Activated naive CD4-positive, alpha-beta T cell (primary cell): ENCODE measurements at places on chromosomes 11 and 22.

DNA sequence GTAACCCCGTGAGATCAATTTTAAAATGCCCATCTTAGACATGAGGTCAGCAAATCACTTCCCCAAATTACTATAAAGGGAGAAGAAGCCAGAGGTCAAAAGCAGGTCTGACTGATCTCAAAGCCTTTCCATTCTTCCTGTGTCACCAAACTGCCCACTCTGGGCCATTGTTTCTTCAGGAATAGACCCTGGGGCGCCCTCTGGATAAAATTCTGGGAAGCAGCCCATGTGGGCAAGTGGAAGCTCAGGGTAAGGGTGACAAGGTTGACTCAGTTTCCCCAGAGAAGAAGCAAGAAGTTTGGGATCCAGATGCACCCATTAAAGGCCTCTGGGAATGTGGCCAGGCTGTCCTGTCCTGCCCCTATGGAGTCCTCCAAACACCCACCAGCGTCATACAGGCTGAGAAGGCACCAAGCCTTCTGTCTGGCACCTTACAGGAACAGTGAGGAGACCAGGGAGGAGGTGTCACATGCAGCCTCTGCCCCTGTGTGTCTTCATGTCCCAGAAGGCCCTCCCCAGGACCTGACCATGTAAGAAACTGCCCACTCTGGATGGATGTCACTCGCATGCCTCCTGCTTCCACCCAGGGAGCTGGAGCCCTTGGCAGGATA lies 50.1 kb downstream of the CHST1 start:
- no peak for DNase-seq

DNA sequence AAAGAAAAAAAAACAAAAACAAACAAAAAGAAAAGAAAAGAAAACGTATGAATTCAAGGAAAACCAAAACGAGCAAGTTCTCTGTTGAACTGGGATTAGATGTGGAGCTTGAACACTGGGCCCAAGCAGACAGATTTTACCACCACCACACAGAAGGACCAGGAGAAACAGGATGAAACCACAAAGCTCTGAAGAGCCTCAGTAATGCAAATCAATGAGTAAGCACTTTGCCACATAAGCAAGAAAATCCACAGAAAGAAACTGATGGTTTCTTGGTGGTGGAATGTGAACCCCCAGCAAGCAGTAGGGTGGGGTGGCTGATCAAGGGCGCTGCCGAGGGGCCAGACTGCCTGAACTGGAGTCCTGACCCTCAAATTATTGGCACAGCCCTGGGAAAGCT lies 50.9 kb upstream of the NFRKB start:
- DNase-seq: no peak

GRCh38 chr11:73322382-73323306 lies 14.6 kb downstream of the ARHGEF17 start:
- no peak for DNase-seq

DNA sequence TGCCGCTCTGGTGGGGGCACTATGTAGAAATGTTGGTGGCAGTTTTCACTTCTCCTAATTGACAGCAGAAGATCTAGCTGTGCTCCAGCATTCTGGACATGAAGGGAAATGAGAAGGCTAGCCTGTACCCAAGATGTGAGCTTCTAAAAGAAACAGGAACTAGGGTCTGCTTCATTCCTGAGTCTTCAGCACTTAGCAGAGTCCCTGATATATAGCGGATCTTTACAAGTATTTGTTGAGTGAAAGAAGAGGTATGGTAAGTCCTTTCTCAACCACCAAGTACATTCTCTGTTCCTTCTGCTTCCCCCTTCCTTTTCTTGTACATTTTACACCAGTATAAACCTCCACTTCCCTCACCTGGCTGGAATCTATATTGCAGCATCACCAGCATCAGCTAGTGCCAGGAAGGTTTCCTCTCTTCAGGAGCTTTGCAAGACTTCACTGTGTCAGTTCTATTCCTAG lies 408.3 kb upstream of the CADM1 start:
- no peak for DNase-seq

GRCh38 chr11:2699185-2699530 lies 636 bp downstream of the KCNQ1OT1 start:
- no peak for DNase-seq
